ENCODE measurements at places on chromosomes 7 and 10.

DNA sequence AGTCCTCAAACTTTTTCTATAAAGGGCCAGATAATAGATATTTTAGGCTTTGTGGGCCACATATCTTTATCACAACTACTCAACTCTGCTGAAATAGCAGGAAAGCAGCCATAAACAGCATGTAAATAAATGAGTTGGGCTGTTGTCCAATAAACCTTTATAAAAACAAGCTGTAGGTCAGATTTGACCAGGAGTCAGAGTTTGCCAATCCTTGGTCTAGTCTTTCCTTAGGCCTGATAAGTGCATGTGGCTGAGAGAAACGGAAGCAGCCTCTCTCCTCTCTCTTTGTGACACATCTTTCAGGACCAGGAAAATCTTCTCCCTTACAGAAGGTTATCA lies 724.5 kb downstream of the GRID1 start:
- DNase-seq: no peak

GRCh38 chr10:52523696-52524095 lies 209.6 kb downstream of the DKK1 start:
- DNase-seq: no peak

GRCh38 chr10:101060951-101061623 lies 702 bp upstream of the KAZALD1 start:
- DNase-seq: peak; percentile 93

- DNase-seq: peak; percentile 22
These were observed 35.4 kb downstream of the C7orf25 start for GRCh38 chr7:42876182-42877068.
